Caco-2 (cell line): ENCODE measurements at places on chromosomes 13 and 19. TPM values are rescaled to one million over a fixed set of nuclear protein-coding genes. Genes with fewer than 3 reads are reported as not detected.

The EID2B gene
- 2.1 and 2.8 TPM in 2 replicates for total RNA-seq

GRCh38 chr19:50659318-50660087 lies 10.3 kb downstream of the C19orf81 start:
- no peak for DNase-seq

DNA sequence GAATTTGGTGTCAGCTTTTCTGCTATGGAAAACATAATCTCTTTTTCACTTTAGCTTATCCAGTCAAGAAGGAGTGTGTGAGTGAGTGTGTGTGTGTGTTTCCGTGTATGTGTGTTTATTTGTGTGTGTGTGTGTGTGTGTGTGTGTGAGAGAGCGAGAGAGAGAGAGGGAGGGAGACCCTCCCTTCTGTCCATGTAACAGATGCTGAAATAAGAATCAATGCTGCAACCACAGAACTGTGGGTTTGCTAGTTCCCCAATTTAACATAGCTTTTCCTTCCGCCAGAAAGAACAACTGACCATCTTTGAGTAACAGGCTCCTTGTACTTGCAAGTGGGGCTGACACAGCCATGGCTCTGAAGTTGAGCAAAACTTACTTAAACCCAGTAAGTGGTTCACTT lies 5.2 kb downstream of the LCP1 start:
- DNase-seq = no peak

The AXL gene
- total RNA-seq = 1.2 and 1.6 TPM in 2 replicates

DNA sequence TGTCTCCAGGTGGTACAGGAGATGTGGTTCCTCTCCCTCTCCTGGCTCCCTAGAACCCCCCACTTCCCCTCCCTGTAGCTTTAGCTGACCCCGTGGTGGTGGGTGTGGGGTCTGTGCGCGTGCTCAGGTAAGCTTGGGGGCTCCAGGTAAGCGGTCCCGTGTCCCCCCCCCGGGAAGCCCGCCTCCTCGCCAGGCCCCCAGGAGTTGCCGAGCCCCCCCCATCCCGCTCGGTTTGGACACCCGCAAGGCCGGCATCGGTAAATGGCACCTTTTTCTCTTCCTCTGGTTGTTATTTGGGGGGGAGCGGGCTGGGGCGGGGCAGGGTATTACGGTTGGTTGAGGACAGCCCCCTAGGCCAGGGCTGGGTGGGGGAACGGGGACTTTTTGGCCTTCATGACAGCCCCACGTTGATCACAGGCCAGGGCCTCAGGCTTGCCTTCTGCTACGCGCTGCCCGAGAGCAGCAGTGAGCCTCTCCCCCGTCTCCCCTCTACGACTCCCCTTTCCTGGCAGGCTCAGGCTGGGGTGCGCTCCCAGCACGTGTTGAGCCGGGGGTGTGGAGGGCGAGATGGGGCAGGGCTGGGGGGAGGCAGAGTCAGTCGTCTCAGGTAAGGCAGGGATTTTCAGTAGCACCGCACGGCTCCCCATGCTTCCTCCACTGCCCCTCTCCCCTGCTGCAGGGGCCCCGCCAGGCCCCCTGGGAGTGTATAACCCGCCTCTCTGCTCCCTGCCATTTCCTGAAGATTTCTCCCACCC lies 10.7 kb upstream of the LIN7B start:
- DNase-seq = no peak

DNA sequence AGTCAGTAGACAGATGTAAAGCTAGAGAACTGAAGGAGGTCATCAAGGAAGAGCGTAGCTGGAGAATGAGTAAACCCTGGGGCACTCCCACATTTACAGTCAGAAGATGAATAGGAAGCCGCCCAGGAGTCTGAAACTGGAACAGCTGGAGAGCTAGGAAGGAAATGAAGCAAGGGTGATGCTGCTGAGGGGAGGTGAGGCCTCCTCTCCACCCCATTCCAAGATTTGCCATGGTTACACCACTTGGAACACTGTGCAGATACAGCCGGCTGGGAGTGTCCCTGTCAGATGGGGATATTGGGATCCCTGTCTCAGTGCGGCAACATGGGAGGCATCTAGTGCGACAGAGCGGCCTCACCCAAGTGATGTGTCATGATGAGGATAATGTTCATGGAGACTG lies 51.8 kb upstream of the GPI start:
- no peak for DNase-seq

DNA sequence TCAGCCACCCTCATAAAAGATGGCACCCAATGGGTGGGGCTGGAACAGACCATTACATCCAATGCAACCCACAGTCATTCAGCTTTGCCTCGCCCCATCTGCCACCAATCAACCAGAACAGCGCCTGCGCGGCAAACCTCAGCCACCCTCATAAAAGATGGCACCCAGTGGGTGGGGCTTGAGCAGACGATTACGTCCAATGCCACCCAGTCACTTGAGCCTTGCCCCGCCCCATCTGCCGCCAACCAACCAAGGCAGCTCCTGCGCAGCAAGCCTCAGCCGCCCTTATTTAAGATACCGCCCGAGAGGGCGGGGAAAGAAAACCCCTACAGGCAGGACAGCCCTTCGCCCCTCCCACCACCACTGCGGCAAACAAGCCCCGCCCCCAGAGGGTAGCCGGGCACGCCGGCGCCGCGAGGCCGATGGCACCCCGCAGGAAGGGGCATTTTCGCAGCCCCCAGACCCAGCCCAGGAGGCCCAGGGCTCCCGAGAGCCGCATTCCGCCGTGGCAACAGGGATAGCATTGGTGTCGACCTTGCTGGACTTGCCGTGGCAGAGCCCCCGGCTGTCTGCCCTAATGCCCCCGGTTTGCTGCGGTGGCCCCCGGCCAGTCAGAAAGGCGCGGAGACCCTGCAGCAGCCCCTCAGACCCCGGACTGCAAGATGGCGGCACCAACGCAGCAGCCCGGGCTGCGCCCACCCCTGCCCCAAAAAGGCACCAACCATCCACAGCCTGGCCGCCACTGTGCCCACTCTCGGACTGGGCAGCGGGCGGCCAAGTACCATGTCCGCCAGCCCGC lies 675 bp downstream of the PEG3 start:
- no peak for DNase-seq

DNA sequence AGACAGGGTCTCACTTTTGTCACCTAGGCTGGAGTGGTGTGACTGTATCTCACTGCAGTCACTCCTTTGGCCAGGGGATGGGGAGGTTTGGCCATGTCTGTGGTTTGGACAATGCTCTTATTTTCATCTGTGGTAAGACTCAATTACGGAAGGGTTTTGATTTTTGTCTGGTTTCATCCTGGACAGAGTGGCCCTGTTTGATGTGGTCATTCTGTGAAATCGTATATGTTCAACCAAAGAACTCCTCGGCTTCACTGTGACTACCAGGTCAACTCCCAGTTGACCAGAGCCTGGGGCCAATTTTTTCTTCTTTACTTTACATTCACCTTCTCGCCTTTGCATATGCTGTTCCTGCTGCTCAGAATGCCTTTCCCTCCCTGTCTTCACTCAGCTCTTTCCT lies 6.8 kb upstream of the CCDC124 start:
- DNase-seq = no peak

DNA sequence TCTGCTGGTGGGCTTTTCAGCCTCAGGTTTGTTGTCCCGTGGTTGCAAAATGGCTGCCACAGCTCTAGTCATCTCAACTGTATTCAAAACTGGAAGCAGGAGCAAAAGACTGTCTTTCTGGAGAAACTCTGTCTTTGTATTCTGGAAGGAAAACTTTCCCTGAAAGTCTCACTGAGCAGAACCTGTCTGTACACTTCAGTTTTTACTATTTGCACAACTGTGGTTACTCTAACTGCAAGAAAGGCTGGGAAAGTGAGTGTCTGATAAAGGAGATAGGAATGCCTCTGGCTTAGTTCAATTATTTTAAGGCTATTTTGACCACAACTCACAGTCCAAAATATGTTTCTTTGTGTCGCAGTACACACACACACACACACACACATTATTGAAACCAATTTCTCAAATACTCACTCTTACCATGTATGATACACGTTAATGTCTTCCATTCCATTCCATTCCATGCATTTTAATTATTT lies 49.7 kb upstream of the EHD2 start:
- no peak for DNase-seq

DNA sequence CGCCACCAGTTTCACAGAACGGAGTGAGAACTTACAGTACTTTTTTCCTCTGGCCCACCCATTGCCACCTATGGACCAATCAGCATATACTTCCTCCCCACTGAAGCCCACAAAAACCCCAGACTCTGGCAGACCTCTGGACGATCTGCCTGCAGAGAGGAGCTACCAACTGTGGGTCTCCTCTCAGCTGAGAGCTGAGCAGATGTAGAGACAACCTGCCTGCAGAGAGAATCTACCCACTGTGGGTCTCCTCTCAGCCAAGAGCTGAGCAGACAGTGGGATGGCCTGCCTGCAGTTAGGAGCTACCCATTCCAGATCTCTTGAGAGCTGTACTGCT lies 69.7 kb downstream of the PIBF1 start:
- no peak for DNase-seq

- DNase-seq = no peak
Observed at GRCh38 chr19:42421101-42421500, 6.1 kb downstream of the LIPE start.

GRCh38 chr13:81498969-81499368 lies 1158.0 kb upstream of the SPRY2 start:
- DNase-seq = no peak

The WDR18 gene
- 89.5 and 96.8 TPM in 2 replicates for total RNA-seq

DNA sequence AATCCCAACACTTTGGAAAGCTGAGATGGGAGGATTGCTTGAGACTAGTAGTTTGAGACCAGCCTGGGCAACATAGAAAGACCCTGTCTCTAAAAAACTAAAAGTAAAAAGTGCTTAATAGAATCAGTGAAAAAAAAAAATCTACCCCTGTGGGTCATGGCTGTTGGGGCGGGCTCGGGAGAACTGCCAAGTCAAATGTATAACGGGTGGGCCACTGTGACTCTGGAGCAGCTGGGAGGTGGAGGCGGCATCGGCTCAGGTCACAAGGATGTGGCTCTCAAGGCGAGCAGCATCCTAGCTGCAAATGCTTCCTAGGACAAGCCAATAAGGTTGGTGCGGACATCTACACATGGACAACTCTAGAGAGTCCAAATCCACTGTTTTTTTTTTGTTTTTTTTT lies 30.9 kb downstream of the C19orf47 start:
- no peak for DNase-seq

DNA sequence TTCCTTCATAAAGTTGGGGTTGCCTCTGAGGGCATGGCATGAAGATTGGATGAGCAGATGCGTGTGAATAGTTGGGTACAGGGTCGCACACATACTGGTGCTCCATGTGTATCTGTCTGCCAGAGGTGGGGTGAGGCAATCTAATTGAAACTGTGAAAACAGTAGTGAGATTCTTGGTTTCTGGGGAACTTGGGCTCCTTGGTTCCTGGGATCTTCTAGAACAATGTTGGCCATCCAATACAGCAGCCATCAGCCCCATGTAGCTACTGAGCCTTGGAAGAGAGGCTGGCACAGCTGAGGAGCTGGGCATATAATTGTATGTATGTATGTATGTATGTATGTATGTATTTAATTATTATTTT lies 616 bp downstream of the FCHO1 start:
- DNase-seq = no peak

The CEACAM21 gene
- not detected in 2 replicates for total RNA-seq

DNA sequence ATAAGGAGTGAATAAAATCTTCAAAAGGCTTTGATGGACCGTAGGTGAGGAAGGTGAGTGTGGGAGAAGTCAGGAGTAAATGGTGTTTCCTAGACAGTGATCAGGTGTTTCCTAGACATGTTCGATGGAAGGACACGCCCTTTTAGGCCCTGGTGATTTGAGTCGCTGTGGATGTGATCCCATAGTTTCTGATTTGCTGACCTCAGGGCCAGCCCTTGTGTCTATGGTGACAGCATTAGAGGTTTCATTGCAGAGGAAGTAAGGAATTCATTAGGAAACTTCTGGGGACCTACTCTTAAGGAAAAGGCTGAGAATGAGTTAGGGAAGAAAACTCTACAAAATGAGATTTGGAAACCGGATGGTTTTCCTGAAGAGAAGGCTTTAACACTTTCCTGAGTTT lies 31.5 kb upstream of the RNF113B start:
- DNase-seq = no peak

The IL17D gene
- 1.7 and 2.2 TPM in 2 replicates for total RNA-seq

DNA sequence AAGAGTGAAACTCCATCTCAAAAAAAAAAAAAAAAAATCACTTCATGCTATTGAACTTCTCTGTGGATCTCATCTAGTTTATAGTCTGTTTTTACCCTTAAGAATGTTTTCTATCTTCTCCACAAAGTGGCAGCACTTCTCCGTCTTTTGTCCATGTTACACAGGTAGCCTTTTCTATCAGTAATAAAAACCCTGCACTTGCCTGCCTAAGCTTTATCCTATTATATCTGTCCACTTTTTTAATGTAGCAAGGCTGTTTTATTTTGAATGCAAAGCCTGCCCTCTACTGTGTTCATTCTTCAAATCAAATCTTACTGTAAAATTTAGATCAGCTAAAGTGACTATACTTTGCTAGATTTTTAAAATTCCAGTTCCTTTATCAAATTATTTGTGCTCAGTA lies 124.0 kb downstream of the STOML3 start:
- DNase-seq = no peak

GRCh38 chr13:25783601-25784024 lies 268.2 kb downstream of the SHISA2 start:
- no peak for DNase-seq

- DNase-seq = no peak
Observed at GRCh38 chr19:49380391-49380790, 7.7 kb upstream of the KASH5 start.

- DNase-seq = no peak
Observed at GRCh38 chr13:94315188-94315587, 164.3 kb downstream of the DCT start.

The IFNL1 gene
- total RNA-seq = not detected in 2 replicates

DNA sequence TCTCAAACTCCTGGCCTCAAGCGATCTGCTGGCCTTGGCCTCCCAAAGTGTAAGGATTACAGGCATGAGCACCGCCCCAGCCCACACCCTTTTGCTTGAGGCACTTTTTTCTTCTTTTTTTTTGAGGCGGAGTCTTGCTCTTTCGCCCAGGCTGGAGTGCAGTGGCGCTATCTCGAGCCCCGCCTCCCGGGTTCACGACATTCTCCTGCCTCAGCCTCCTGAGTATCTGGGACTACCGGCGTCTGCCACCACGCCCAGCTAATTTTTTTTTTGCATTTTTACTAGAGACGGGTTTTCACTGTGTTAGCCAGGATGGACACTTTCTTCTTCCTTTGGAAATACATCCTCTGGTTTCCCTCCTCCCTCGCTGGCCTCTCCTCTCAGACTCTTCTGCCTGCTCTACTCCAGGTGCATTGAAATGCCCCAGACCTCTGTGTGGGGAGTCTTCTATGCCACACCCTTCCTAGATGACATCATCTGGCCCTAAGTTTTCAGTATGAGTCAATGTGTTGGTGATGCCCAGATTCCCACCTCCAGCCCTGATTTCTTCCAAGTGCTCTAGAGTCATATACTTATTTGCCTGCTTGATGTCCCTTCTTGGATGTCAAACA lies 20.7 kb upstream of the TPT1 start:
- DNase-seq = no peak

DNA sequence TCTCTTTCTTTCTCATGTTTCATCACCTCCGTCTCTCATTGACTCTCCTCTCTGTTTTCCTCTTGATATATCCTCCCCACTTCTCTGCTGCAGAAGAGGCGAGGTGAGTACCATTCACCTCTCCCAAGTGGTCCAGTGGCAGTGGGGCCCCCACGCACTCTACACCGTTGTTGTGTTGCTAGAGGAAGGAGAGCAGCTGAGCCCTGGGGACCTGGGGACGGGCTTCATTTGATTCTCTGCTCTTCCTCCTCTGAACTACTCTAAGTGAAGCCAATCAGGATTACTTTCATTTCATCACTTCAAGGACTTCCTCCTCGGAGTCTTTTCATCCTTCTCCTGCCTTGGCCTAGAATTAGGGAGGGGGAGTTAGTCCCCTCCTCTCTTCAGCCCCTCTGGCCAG lies 64.6 kb downstream of the CCNE1 start:
- no peak for DNase-seq

The SNRPD2 gene
- 579 and 587 TPM in 2 replicates for total RNA-seq

The ZNF264 gene
- total RNA-seq = 24.9 and 26.2 TPM in 2 replicates
